Activated T-cell treated with anti-CD3 and anti-CD28 coated beads for 4 hours (primary cell): ENCODE measurements at places on chromosomes 1 and 21.

DNA sequence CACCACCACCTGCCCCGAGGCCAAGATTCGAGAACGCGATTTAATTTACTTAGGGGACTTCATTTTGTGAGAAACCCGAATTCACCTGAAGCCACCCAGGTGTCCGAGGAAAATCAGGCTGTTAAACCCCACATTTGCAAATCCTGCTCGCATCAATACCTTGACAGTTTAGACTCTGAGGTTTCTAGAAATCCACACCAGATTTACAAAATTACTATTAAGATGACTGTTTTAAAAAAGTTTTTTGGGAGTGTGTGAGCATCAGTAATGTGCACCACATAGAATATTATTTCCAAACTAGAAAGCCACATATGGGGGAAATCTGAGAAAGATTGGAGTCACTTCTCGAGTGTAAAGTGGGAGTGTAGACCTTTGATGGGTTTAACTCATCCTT lies 685 bp downstream of the RIMKLA start:
- DNase-seq = no peak

DNA sequence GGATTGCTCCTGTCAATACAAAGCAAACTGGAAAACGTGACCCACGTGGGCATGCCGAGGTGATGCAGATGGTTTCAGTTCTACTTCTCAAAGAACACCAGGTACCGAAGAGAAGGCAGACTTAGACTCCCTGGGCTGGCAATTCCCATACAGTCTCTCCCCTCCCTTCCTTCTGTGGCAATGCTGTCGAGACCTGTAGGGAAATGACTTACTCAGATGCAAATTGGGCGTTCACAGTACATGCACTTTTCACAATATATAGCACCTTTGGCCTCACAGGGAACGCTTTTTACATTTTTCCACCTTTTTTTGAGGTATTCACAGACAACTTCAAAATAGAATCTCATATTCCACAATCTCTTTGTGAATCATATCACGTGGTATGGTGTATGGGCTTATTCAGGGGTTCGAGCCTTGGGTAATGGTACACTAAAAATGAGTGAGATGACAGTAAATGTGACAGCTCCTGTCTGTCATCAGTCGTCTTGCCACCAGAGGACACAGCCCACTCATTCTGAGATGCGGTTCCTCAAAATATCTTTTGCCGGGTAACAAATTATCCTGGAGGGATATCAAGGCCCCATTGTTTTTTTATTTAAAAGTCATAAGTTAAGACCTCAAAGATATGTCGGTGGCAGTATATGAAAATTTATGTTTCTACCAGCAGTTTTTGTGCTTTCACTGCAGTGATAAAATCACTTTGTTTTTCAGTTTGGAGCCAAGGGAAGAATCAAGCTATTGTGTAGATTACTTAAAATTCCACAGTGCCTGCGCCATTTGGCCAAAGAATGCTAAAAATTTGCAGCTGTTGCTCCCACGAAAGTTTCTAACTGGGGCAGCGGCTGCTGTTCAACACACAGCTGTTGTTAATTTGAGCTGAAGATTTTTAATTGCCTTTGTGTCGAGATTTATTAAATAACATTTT lies 168.4 kb downstream of the ZZZ3 start:
- DNase-seq = no peak

- DNase-seq = no peak
Observed at GRCh38 chr1:235875036-235875597, 8.4 kb upstream of the LYST start.

GRCh38 chr1:202547215-202547614 lies 163.0 kb downstream of the SYT2 start:
- no peak for DNase-seq

DNA sequence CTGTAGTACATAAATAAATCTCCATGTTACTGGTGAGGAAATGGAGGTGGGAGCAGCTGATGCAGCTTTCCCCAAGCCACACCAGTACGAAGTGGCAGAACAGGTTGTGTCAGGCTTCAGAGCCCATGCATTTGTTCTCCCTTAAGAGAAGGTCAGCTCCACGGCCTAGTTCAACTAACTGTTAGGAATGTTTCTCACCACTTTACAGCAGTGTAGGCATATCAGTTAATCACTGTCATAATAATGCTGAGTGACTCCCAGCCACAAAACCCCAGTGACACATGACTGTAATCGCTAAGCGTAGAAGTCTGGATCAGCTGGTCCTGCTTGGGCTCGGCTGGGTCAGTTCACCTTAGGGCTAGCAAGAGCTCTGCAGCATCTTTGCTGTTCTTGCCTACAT lies 90.4 kb downstream of the VPS26C start:
- DNase-seq = no peak
